Inflammatory macrophage (primary cell): ENCODE measurements at places on chromosomes 16 and 17.

DNA sequence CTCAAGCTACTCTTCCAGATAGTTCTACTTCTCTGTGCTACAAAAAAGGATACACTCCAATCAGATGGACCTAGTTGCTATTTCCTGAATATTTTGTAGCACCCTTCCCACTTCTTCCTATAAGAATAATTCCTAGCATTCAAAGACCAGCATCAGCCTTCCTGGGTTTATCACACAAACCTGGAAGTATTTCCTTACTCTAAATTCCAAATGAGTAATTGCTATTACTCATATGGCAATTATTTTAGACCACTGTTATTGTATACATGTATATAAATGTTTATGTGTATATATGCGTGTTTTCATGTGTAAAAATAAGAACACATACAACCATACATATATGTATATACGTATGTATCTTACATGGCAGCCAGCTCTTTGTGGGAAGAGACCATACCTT lies 130.6 kb downstream of the MYO1D start:
- DNase-seq = no peak

DNA sequence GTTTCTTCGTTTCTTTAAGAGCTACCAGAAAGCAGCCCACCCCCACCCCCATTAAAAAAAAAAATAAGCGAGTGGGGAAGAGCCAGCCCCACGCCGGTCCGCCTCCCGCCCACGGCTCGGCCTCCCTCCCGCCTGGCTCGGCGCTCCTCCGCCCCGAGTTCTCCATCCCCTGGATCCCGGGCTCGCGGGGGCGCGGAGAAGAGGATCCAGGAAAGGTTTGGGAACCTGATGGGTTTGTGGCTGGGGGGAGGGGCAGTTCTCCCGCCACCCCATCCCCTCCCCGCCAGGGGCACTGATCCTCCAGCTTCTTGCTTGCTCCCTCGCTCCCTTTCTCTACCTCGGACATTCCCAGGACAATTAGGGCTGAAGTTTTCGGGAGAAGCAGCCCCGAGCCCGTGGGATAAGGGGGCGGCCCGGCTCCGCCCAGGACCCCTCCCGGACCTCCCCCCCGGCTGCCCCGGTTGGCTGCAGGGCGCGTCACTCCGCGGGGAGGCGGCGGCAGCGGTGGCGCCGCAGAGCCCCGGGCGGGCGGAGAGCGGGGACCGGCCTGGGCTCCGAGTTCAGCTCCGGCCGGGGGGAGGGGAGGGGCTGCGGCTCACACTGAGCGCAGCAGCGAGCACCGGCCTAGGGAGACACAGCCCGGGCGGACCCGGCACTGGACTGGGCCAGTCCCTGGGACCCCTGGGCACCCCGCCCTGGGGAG lies 1.0 kb upstream of the SALL1 start:
- DNase-seq = no peak

GRCh38 chr17:45783593-45784292 lies 377 bp upstream of the CRHR1 start:
- no peak for DNase-seq

- DNase-seq = no peak
Observed at GRCh38 chr16:71846431-71846830, 655 bp downstream of the ATXN1L start.

- no peak for DNase-seq
Observed at GRCh38 chr16:3478242-3478925, 16.9 kb downstream of the C16orf90 start.

GRCh38 chr17:27456681-27457359 lies 572 bp downstream of the KSR1 start:
- no peak for DNase-seq

- no peak for DNase-seq
Observed at GRCh38 chr16:15757077-15757386, 99.8 kb downstream of the MYH11 start.
